ENCODE measurements at places on chromosomes 2 and 18.

- no peak for DNase-seq
Observed at GRCh38 chr2:188235364-188235763, 56.3 kb upstream of the GULP1 start.

DNA sequence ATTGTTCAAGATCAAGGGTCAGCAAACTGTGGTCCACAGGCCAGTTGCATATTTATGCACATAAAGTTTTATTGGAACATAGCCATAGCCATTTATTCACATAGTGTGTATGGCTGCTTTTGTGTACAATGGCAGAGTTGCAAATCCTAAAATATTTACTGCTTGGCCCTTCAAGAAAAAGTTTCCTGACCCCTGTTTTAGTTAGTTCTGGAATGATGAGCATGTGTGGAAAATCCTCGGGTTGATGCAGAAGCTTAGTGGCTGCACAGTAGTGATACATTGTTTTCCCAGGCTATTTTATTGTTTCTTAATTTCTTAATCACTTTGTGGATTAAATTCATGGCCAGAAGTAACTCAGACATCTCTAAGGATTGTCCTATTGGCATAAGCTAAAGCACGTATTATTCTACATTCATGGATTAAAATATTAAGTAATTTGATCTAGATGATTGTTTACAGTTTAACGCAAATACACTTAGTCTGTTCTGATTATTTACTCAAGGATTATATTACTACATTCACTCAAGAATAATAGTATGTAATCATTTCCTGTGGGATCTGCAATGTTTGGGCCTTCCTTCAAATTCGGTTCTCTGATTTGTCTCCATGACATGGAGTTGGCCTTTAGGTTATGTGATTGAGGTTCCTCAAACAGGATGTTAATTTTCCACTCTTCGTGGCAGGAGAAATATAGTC, 165.5 kb downstream of the TMEM247 start:
- no peak for DNase-seq

- no peak for DNase-seq
Observed at GRCh38 chr2:100809506-100809905, 10.4 kb upstream of the NPAS2 start.

- no peak for DNase-seq
Observed at GRCh38 chr2:88283886-88284592, 113.9 kb downstream of the THNSL2 start.

DNA sequence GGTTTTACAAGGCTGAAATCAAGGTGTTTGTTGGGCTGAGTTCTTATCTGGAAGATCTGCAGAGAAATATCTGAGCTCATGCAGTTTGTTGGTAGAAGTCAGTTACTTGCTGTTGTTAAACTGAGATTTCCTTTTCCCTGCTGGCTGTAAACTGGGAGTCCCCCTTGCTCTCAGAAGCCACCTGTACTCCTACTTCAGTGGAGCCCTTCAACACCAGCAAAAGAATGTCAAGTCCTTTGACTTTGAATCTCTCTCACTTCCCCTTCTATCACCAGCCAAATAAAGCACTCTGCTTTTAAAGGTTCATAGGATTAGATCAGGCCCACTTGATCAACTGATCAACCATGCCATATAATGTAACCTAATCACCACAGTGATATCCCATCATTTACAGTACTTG, 252.2 kb upstream of the CDH7 start:
- DNase-seq, result no peak

GRCh38 chr2:181190711-181191110, 210.3 kb downstream of the UBE2E3 start:
- no peak for DNase-seq

GRCh38 chr2:200442471-200442870, 67.4 kb downstream of the KCTD18 start:
- DNase-seq, result no peak

DNA sequence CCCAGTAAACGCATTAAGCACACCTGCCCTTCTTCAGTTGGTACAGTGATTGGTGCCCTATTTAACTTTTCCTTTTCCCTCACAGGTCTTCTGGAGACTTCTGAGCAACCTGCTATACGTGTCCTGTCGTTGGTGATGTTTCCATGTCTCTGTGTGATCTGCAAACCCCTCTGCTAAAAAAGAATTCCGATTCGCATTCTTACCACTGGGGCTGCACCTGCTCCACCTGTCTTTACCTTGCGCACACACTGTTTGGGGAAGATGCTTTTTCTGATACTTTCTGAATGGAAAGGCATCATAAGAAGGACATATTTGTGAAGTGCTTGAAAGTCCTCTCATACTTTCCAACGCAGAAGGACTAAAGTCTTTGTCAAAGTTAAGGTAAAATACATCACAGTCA, 323.9 kb upstream of the SOX11 start:
- no peak for DNase-seq

DNA sequence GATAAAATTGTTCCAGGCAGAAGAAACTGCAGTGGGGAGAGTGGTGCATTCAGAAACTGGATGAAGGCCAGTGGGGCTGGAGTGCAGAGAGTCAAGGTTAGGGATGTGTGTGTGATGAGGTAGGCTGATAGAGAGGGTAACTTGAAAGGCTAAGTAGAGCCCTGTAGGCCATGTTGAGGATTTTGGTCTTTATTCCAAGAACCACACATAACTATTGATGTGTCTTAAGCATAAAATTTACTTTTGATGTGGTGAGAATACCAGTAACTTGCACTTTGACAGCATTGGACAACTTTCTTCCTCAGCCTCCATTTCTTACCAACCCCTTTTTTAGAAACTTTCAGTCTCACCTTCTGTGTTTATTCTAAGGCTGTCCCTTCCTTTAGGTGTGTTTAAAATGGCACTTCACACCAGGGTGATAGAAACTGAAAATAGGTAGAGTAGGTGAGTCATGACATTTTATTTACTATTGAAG, 22.6 kb downstream of the MTX2 start:
- no peak for DNase-seq
